ENCODE measurements at places on chromosomes 12 and 14.

- DNase-seq, result no peak
Observed at GRCh38 chr12:31899109-31899508, 60.1 kb upstream of the RESF1 start.

GRCh38 chr12:75779891-75780496 is 251.6 kb downstream of the PHLDA1 start:
- DNase-seq, result no peak

- DNase-seq, result no peak
Observed at GRCh38 chr12:112430929-112431328, 12.2 kb downstream of the PTPN11 start.

GRCh38 chr12:130286741-130287440 is 50.8 kb upstream of the PIWIL1 start:
- DNase-seq, result no peak

Data from keratinocyte (primary cell).